Urinary bladder (tissue), 4 donors: ENCODE measurements at places on chromosomes 6 and 20. TPM values are rescaled to one million over a fixed set of nuclear protein-coding genes. Genes with fewer than 3 reads are reported as not detected.

GRCh38 chr20:52787216-52787615 is 184.9 kb upstream of the TSHZ2 start:
- no peak for DNase-seq

DNA sequence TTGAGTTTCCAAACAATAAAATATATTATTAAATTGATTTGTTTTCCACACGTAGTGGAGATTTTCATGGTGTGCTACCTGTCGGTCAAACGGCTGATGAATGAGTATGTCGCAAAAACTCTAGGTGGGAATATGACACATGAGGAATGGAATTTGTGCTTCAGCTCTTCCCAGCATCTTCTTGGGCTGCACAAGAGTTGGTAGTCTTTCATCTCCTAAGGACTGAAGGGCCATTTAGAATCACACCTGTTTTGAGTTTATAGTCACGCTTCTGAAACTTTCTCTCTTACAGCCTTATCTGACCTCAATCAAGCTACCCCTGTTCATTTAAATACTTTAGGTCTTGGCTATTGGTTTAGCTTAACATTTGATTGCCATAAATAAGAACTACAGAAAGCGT is 157.7 kb upstream of the AKAP12 start:
- DNase-seq = no peak

GRCh38 chr6:68087399-68088133 is 547.5 kb upstream of the ADGRB3 start:
- DNase-seq = no peak

- DNase-seq = no peak
These were observed 526.7 kb upstream of the CDH4 start for GRCh38 chr20:60725311-60725906.

The C6orf15 gene
- not detected for polyA plus RNA-seq
